Esophagus mucosa (tissue), 1 donor: ENCODE measurements at places on chromosomes 7 and 10. TPM values are rescaled to one million over a fixed set of nuclear protein-coding genes. Genes with fewer than 3 reads are reported as not detected.

PLPP4 gene
- not detected for total RNA-seq

ADD3 gene
- 40.3 TPM for total RNA-seq

COL17A1 gene
- total RNA-seq: 204 TPM

CARD11 gene
- total RNA-seq: 0.80 TPM
